ENCODE measurements at places on chromosomes 4 and X.

- DNase-seq = no peak
Observed at GRCh38 chrX:47958761-47959342, 44.9 kb downstream of the ZNF182 start.

GRCh38 chrX:17024886-17025285 is 78.4 kb downstream of the REPS2 start:
- DNase-seq = no peak

DNA sequence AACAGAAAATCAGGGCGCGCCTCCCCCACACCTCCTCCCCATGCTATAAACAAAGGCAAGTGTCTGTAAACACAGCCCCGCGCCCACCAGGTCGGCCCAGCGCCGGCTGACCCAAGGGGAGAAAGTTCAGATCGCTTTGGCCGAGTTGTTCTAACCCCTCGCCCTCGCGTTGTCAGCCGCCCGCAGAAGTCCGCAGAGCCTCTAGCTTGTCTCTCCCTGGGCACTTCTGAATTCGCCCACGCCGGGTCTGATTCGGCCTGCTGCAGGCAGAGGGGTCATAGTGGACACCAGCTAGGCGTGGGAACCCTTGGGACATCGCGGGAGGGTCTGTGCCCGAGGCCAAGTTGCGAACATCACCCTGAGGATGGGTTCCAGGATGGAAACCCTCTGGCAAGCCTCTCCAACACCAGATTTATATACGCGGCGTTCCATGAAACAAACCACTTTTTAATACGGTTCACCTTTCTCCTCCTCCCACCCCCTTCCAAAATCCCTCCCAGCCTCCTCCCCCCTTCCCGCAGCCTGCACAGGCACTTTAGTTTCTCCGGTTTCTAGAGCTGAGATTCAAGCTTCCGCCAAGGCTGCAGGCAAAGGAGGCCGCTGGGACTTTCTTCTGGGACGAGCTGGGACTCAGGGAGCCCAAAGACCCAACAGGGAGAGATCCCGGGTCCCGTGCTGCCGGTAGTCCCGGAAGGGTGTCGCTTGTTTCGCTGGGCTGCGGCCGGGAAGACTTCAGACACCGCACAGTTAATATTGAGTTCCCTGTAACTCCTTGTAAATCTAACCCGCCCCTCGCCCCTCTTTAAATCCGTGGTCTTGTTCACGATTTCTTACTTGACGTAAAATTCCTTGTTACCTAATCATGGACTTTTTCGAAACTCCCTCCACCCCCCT is 4.7 kb downstream of the HAND2 start:
- no peak for DNase-seq

- DNase-seq = no peak
Observed at GRCh38 chr4:99028187-99028586, 32.7 kb downstream of the METAP1 start.

DNA sequence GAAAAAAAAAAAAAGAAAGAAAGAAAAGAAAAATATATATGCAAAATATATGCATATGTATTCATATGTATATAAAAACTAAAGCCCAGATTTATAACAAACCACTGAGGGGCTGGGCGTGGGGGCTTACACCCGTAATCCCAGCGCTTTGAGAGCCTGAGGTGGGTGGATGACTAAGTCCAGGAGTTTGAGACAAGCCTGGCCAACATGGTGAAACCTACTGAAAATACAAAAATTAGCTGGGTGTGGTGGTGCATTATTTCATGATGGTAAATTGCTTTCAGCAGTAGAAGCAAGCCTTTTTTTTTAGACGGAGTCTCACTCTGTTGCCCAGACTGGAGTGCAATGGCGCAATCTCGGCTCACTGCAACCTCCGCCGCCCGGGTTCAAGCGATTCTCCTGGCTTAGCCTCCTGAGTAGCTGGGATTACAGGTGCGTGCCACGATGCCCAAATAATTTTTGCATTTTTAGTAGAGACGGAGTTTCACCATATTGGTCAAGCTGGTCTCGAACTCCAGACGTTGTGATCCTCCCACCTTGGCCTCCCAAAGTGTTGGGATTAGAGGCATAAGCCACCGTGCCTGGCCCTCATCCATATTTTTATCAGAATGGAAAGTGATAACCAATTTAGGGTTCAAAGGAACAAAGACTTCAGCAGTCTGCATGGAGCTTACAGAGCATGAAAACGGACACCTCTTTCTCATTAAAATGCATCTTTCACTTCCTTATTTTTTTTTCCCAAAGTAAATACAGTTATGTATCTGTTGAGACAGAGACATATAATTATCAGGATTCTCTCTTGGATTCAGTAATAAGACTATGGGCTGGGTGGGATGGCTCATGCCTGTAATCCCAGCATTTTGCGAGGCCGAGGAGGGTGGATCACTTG is 27.7 kb upstream of the MOB1B start:
- no peak for DNase-seq
